ENCODE measurements at places on chromosomes 7 and 10.

- no peak for DNase-seq
These were observed 68.1 kb downstream of the ST7 start for GRCh38 chr7:117021366-117021765.

GRCh38 chr7:28672397-28672797 lies 260.1 kb downstream of the CREB5 start:
- DNase-seq = no peak

DNA sequence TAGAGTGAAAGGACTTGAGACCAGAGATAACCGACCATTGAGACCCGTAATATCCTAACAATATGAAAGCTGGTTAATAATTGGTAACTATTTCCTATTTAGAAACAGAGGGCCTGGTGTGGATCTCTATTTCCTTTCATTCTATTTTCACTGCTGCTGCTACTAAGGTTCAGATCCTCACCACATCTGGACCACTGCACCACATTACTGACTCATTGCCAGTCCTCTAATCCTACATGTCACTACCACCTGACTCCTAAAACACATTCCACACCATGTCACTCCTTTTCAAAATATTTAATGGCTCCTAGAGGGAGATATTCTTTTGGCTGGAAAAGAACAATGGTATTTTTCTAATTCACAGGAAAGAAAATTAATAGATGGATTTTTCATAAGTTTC lies 6.4 kb downstream of the USP54 start:
- no peak for DNase-seq

- no peak for DNase-seq
These were observed 89.3 kb upstream of the ADRB1 start for GRCh38 chr10:113954409-113954808.

- no peak for DNase-seq
These were observed 76.3 kb upstream of the PRKAR2B start for GRCh38 chr7:106968160-106968559.

DNA sequence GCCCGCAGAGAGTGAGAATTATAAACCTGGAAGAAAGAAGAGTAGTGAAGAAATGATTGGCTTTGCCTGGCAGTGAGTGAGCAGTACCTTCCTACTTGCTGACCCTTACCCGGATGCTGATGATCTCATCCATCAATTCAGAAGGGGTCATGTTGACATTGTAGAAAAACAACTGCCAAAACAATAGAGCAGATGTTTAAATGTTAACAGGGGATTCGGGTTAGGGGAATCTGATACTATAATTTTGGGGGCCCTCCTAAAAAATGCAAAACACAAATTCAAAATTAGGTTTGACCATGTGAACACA lies 78.1 kb downstream of the MYOF start:
- DNase-seq = no peak

GRCh38 chr10:31219306-31219705 lies 99.7 kb upstream of the ZEB1 start:
- no peak for DNase-seq

DNA sequence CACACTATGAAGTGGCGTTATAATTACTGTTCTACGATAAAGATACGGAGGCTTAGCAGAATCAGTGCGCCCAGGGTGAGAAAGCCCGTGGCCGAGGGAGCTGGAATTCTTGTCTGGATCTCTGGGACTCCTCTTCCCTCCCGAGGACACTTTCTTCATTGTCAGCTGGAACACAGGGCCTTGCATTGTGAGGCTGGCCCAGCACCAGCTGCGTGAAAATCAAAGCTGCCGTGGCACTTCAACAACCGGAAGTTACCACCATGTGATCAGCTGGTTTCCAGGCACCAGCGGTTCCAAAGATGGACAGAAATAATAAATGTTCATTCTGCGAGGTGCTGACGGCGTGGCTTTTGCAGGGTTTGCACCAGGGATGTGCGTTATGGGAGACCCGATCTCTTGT lies 234.0 kb upstream of the PITRM1 start:
- DNase-seq = no peak

- no peak for DNase-seq
These were observed 102.8 kb upstream of the CDK13 start for GRCh38 chr7:39847227-39847626.

DNA sequence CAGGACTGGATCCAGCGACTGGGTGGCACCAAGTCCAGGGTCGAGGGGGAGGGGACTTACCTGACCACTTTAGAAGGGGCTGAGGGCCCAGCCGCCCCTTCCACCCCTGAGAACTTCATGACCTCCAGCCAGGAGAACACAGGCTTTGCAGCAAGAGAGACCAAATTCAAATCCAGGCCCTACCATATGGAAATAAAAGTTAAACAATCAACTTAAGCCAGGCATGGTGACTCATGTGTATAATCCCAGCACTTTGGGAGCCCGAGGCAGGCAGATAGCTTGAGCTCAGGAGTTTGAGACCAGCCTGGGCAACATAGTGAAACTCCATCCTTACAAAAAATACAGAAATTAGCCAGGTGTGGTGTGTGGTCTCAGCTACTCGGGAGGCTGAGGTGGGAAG lies 61.9 kb downstream of the COL13A1 start:
- no peak for DNase-seq

DNA sequence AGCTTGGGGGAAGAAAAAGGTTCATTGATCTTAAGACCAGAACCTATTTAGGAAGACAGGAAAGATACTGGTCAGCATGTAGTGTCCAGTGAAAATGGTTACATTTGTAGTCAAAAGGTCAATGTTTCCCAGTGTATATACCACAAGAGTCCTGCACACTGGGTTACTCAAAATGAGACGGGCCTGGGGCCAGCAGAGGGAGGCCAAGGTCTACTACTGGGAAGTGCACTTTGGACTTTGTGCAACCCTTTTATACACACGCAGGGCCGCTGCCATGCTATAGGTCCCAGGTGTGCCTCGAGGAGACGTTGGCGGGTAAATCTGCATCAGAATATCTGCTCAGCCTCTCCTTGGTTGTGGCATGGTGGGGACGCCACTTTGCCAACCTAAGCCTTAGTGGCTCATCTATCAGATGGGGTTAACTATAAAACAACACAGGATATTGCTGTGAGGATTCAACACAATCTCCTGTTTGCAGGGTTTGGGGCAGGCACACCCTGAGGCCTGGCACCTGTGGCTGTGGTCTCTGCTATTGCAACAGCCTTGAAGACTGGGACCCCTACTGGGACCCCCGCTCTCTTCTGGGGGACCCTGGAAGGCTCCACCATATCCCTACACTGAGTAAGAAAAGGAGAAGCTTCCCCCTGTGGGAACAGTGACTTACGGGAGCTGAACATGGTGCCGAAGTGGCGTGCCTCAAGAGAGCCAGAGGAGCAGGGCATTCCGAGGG lies 19.7 kb downstream of the CLRN3 start:
- no peak for DNase-seq

- DNase-seq = no peak
These were observed 120.7 kb downstream of the PRKAG2 start for GRCh38 chr7:151756076-151756731.
